Fibroblast of skin of right biceps (primary cell): ENCODE measurements at places on chromosomes 7 and 10.

- DNase-seq = no peak
Measured at GRCh38 chr10:58348571-58349033, 13.8 kb downstream of the UBE2D1 start.

DNA sequence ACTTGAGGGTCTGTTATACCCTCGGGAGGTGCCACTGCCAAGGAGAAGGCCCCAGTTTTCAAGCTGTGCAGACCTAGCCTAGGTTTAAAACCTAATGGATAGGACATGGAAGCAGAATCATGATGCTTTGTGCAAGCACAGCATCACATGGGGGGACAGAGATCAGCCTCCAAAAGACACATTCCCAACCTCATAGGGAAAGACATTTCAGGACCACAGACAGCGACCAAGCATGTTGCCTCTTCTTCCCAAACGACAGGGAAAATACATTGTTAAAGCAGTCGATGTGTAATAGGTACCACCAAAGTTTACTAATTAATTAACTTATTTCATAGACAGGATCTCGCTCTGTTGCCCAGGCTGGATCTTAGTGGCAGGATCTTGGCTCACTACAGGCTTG, 573.9 kb downstream of the TCERG1L start:
- no peak for DNase-seq

- no peak for DNase-seq
Measured at GRCh38 chr7:28199021-28199510, 18.5 kb upstream of the JAZF1 start.

- no peak for DNase-seq
Measured at GRCh38 chr10:68403701-68404100, 3.4 kb downstream of the RUFY2 start.

DNA sequence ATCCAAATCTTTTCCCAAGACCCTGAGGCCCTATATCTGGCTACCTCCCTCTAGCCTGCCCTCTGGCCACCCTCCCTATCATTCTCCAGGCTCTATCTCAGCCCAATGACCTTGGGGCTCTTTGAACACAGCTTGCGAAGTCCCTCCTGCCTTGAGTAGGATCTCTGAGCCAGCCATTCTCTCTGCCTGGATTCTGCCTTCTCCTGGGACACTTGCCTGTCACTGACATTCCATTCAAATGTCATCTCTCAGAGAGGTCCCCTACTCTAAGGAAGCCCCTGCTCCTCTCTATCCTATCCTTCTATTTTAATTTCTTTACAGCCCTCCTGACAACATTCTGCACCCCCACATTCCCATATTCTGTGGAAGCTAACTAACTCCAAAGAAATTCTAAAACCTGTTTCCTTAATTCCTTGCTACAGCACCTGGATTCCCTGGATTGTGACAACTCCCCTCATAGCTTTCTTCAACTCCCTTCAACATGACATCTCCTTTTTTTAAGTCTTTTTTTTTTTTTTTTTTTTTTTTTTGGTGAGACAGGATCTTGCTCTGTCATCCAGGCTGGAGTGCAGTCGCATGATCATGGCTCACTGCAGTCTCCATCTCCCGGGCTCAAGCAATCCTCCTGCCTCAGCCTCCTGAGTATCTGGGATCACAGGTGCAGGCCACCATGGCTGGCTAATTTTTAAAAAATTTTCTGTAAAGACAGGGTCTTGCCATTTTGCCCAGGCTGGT, 81.0 kb upstream of the ASAH2 start:
- no peak for DNase-seq

- peak; percentile 2 for DNase-seq
Measured at GRCh38 chr10:105837951-105838350, 1196.9 kb downstream of the SORCS3 start.

GRCh38 chr10:81838950-81839349, 36.0 kb upstream of the NRG3 start:
- no peak for DNase-seq

- DNase-seq = no peak
Measured at GRCh38 chr10:132489053-132489703, 48.4 kb upstream of the INPP5A start.

DNA sequence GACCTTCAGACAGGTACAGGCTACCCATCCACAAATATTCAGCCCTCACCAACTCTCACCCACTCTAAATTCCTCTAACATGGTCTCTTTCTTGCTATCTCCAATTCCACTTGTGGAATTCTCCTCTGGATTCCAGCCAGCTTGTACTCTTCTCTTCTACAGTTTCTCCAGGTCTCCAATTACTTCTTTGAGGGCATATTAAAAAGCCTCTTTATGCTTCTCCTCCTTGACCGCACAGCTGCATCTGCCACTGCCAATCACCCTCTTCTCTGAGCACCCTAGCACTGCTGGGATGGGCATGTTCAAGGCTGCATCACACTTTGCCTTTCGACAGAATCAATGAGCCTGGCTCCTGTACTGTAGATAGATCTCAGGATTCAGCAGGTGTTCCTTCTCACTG, 101.5 kb upstream of the ANKRD1 start:
- no peak for DNase-seq

DNA sequence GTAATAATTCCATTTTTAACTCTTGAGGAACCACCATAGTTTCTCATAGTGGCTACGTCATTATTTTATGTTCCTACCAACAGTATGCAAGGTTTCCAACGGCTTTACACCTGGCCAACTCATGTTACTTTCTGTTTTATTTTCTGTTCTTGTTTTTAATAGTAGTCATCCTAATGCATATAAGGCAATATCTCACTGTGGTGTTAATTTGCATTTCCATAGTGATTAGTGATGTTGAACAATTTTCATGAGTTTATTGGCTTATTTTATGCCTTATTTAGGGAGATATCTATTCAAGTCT, 465.5 kb upstream of the KLF6 start:
- no peak for DNase-seq

DNA sequence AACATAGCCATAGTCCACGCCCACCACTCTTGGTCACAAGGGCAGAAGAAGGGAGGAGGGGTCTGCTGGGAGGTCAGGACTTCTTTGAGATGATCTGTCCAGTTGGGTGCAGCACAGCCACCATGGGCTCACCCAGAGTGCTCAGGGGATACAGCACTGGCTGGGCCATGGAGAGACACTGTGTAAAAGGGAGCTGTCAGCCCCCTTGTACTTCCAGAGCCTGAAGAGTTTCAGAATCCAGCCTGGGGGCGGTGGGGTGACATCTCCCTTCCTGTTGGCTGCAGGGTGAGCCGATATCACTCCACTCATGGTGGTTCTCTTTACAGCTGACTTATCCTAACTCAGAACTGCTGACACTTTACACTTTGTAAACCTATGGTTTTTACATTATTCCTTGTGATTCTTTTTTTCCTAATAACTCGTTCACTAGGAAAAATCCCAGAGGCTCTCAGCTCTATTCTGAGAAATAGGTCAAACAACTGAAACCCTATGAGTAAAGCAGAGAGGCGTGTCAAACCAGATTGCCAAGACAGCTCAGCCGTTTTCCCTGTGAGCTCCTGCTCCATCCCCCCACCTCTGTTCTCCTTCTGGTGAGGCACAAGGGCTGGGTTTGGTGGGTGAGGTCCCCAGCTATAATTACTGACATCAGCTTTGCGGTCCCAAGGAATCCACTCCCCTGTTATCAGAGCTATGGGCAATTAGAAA, 3.2 kb upstream of the MRPS24 start:
- DNase-seq = peak; percentile 86

GRCh38 chr10:21285742-21286331, 239.6 kb downstream of the SKIDA1 start:
- peak; percentile 51 for DNase-seq

DNA sequence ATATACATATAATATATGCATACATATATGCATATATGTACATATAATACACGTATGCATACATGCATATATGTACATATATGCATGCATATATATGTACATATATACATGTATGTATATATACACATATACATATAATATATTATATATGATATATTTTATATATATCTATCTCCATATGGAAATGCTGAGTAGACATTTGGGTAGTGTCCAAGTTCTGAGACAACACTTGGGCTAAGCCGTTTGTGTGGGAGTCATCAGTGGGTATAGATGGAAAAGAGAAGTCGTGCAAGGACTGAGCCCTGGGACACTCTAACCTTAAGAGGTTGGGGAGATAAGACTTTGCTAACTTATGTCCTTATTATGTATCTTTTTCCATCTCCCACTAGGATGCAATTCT, 165.2 kb upstream of the PODXL start:
- no peak for DNase-seq

DNA sequence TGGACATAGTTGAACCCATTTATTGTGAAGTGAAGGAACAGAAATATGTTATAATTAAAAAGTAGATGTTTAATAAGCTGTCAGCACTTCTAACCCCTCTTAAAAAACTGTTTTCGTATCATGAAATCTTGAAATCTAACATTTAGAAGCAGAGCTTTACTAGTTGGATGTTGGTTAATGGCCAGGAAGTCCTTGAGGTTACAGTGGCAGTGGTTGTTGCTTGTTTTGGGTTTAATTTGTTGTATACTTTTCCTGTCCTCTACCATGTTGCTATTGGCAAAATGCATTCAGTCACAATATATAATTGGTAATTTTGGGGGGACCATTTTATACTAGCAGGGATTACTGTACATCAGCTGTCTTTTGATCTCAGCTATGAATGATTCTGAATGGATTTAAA, 60.7 kb downstream of the EXOC4 start:
- no peak for DNase-seq

GRCh38 chr10:133259602-133259989, 17.1 kb downstream of the ADAM8 start:
- DNase-seq = no peak
